ENCODE measurements at places on chromosomes 12 and 14.

DNA sequence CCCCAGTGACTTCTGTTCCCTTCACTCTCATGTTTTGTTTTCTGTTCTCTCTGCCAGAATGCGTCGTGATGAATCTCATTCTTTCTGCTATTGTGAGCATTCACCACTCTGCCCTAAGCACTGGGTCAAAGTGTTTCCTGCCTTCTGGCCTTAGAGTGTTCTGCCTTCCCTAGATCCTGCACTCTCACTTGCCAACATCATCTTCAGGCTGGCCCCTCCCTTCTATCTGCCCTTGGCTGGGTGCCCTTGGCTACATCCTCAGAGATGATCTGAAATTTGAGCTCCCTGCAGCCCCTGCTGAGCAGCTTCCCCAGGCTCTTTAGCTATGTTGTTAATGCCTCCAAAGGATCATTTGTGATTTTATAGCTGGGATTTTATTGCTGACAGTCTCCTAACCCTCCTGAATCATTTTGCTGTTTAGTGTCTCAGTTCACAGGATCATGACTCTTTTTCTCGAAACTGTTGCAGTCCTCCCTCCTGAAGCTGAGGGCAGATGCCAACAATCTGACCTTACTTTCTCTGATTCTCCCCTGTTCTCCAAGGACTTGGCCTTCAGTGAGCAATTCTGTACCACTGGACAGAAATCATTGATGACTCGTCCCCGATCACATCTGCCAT, 4.5 kb downstream of the DHRS2 start:
- peak; percentile 63 for DNase-seq

DNA sequence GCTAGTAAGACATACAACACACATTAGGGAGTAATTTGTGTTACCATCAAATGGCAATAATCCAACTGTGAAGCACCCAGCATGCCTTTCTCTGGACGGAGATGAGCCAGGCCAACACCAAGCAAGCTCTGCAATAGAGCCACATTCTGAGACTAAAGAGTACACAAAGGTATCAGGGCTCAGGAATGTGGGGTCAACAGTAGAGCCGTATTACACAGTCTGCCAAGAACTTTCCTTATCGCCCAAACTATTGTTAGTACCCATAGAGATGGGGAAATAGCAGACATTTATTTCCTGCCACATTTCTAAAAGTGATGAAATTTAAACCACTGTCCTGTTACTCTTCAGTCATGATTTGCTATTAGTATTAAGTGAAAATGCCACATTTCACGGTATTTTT, 113.7 kb downstream of the BMP4 start:
- no peak for DNase-seq

GRCh38 chr12:442235-442884, 17.4 kb upstream of the B4GALNT3 start:
- peak; percentile 70 for DNase-seq

DNA sequence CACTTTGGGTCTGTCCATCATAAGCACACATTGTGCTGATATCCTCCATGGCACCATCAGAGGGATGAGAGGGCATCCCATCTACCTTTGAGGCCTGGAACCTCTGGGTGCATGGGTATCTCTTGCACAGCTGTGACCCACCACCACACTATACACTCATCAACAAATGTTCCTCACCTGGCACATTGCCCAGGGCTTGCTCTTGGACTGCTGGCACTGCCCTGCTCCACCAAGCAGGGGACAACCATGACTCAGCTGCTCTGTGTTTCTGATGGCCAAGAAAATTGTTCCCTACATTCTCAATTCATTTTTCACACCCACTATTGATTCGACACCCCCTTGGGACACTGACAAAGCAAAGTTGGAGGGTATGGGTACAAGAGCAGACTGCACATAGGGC, 155.5 kb downstream of the PTPRO start:
- no peak for DNase-seq

GRCh38 chr12:51531284-51531977, 59.6 kb upstream of the SCN8A start:
- no peak for DNase-seq

GRCh38 chr14:58239244-58240195, 5.1 kb upstream of the PSMA3 start:
- no peak for DNase-seq

GRCh38 chr14:24268225-24268624, 3.2 kb downstream of the RABGGTA start:
- DNase-seq: no peak

DNA sequence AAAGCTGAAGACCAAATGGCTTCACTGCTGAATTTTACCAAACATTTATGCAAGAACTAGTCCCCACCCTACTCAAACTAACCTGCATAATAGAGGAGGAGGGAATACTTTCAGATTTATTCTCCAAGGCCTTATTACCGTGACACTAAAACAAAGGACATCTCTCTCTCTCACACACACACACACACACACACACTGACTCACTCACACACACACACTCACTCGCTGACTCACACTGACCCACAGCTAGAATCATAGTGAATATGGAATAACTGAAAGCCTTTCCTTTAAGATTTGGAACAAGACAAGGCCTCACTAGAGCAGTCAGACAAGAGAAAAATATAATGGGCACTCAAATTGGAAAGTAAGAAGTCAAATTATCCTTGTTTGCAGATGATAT, 1014.1 kb downstream of the TMTC2 start:
- DNase-seq: no peak

GRCh38 chr14:89836830-89837469, 117.6 kb downstream of the EFCAB11 start:
- DNase-seq: no peak

DNA sequence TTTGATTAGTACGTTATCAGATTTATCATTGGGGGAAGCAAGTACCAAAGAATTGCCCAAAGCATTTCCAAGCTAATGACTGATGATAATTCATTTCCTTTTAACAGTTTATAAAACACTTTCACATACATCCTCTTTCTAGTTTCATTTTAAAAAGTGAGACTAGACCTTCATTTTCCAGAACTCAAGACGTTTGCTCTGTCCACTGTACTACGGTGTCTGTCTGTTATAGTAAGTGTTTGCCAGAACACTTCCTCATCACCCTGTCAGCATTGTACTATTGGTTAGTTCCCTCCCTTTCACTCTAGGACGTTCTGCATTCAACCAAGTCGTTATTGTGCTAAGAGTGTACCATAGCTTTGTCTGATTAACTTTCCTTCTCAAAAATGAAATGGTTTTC, 81.7 kb upstream of the TMEM263 start:
- DNase-seq: no peak

DNA sequence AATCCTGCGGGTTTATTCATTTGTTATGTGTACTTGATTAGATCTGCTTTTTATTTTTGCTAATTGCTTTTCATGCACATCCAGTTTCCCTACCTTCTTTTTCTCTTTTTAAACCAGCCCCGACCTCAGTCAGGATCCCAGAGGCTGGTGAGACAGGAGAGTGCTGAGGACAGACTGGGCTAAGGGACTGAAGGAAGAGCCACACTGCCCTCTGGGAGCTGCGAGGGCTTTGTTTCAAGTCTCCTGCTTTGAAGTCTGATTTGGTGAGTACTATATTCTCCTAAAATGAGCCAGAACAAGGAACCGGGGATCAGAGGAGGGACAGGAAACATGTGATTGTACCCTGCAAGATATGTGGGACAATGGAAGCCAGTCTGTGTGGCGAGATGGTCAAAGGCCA, 23.9 kb downstream of the PRICKLE1 start:
- DNase-seq: no peak

DNA sequence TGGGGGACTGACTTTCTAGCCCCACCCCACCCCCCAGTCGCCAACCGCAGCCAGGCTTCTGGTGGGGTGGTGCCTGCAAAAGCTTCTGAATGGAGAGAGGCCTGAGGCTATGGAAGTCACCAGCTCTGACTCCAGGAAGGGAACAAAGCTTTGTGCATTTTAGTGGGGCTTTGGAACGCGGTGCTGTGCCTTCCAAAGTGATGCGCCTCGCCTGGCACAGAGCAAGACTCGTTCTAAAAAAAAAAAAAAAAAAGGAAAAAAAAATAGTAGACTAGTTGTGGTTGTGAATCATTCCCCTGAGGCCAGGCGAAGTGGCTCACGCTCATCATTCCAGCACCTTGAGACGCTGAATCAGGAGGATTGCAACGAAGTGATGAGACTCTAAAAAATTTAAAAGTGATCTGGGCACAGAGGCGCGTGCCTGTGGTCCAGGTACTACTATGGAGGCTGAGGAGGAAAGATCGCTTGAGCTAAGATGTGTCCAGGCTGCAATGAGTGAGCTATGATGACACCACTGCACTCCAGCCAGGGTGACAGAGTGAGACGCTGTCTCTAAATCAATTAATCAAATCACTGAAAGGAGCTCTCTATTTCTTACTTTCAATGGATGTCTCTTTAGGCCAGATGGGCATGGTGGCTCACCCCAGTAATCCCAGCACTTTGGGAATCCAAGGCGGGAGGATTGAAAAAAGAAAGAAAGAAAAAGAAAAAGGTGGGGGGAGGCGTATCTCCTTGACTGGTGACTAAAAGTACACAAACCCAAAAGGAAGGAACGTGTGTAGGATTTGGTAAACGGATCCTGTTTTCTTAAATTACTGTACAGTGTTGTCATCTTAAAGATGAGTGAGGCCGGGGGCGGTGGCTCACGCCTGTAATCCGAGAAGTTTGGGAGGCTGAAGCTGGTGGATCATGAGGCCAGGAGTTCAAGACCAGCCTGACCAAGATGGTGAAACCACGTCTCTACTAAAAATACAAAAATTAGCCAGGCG, 259.6 kb upstream of the ALG10B start:
- no peak for DNase-seq

DNA sequence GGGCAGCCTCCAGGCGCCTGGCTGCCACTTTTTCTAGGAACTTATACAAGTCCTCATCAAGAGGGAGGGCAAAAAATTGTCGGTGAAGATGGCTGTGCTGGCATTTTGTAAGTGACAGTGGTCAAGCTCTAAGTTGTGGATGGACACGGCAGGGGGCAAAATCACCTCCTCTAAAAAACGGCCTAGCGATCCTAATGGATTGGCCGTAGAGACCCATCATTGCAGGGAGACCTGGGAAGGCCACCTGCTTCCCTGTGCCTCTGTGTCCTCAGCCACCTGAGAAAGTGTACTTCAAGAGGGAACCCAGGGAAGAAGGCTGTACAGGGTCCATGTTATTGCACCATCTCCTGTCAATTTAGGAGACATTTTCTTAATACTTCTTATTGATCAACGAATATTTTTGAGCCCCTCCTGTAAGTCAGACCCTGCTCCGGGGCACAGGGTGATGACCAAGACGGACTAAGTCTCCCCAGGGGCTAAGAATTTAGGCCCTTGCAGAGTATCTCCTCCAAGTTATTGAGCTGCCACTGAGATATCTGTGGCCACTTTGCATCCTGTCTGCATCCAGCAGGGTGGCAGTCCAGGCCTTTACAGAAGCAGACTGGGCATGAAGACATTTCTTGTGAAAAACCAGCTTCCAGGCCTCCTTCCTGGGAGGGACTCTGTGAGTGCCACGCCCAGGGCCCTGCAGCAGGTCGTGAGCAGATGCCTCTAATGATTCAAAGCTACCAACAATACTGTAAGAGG, 40.5 kb downstream of the PSMA6 start:
- peak; percentile 41 for DNase-seq

- no peak for DNase-seq
Observed at GRCh38 chr12:42742716-42743115, 153.2 kb upstream of the PRICKLE1 start.

- DNase-seq: no peak
Observed at GRCh38 chr14:34060651-34060999, 109.8 kb upstream of the EGLN3 start.

DNA sequence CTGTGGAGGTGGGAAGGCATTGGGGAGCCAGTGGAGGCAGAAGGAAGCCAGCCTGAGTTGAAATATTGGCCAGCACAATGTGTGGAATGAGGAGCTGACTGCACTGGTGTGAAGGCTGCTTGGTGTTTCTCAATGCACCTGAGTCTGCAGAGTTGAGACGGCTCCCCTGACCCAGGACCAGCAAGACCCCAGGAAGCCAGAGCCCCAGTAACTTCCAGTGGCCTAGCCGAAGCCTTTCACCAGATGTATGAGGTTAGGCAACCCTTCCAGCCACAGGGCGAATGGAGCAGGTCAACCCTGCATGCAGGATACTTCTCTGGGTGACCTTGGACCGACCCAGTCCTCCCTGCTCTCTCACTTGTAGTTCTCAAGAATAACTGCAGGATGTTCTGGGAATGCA, 12.9 kb upstream of the KRT73 start:
- DNase-seq: no peak

DNA sequence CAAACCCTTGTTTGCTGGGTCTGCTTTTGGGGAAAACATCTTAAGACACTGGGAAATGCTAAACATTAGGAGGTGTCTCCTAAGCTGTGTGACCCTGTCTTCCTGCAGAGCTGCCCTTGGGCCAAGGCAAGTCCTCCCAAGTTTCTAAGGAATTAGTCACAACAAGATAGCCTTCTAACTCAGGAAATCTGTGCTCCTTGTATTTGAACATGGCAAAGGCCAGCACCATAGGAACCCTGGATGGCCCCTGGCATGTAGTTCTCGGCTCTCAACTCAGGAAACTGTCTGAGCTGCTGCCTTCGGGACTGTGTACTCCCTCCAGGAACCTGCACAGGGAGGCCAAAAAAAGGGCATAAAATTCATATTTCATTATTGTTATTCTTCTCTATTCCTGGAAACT, 37.6 kb upstream of the LTBP2 start:
- DNase-seq: peak; percentile 66

DNA sequence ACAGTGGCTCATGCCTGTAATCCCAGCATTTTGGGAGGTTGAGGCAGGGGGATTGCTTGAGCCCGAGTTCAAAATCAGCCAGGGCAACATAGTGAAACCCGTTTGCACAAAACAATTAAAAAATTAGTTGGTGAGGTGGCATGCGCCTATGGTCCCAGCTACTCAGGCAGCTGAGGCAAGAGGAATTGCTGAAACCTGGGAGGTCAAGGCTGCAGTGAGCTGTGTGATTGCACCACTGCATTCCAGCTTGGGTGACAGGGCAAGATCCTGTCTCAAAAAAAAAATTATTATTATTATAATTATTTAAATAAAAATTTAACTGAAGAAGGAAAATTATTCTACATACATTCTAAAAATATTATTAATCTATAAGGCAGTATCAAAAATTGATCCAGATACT, 164.1 kb downstream of the ITPR2 start:
- DNase-seq: no peak

GRCh38 chr12:77225373-77225772, 160.0 kb upstream of the E2F7 start:
- DNase-seq: no peak

GRCh38 chr12:107379852-107380567, 286.7 kb upstream of the CRY1 start:
- DNase-seq: peak; percentile 80

GRCh38 chr14:59358102-59358501, 107.1 kb downstream of the GPR135 start:
- DNase-seq: peak; percentile 89
